ENCODE measurements at places on chromosomes 5 and 9.

GRCh38 chr9:82829818-82830217 is 233.1 kb downstream of the RASEF start:
- no peak for DNase-seq

GRCh38 chr5:74482990-74483389 is 157.5 kb downstream of the ENC1 start:
- no peak for DNase-seq

DNA sequence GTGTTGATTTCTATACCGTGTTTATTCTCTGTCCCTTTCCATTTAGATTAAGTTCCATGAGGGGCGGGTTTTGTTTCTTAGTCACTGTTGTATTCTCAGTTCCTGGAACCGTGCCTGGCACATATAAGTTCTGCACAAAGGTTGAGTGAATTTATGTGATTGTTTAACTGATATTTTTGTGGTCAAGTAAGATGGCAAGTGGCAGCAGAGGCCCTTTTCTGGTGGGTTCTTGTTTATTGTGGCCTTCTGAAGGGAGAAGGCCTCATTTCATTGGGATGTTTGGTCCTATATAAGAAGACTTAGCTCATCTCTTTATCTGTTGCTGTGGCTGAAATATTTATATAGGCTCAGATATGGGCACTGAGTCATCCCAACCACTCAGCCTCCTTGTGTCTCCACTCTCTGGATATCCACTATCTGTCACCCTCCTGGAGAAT is 262.5 kb downstream of the PSAT1 start:
- no peak for DNase-seq

GRCh38 chr5:429453-430188 is 13.4 kb upstream of the EXOC3 start:
- DNase-seq: no peak

Data from SW 1271 (cell line).